Stimulated activated CD8-positive, alpha-beta memory T cell treated with anti-CD3 and anti-CD28 coated beads, Interleukin-15, amount 100 ng/mL, for 1 hour (primary cell): ENCODE measurements at places on chromosomes 12 and 14.
A peak's percentile ranks its signal among the peaks of the same experiment; 100 is the strongest.

GRCh38 chr14:64516969-64517368, 12.4 kb downstream of the ZBTB1 start:
- DNase-seq, result no peak

- no peak for DNase-seq
Measured at GRCh38 chr12:89789862-89790261, 81.2 kb upstream of the ATP2B1 start.

DNA sequence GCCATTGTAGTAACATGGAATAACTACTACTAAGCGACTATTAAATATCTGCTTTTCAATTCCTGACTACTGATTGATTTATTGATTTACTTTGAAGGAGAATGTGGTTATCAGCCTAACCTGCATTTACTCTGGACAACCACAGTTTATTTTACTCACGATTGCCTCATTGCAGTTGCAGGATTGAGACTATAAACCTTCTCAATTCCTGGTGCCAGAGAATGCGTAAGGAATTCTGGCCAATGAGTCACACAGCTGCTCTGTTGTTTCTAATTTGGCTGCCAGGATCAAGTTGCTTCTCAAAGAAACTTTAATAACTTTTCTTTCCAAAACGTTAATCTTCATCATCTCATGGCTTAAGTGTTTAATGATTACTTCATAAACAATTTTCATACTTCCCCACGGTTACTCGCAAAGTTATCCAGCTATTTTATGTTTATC, 13.1 kb upstream of the TMTC1 start:
- no peak for DNase-seq

GRCh38 chr12:31057671-31058070, 16.0 kb upstream of the DDX11 start:
- no peak for DNase-seq

DNA sequence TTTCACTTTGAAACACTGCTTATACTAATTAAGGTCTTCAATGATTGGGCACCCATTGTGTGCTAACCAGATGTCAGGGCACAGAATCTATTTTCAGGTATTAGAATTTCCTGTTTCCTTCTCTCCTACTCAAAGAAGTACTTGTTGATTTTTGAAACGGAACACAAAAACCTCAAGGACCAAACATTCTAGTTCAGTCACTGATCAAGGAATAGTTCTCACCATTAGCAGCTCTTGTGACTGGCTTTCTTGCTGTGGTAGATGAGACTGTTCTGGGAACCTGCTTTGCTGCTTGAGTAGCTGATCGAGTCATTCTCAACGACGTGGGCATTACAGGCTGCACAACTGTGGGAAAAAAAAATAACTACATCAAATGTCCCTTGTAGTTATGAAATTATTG, 11.0 kb downstream of the DLGAP5 start:
- no peak for DNase-seq

DNA sequence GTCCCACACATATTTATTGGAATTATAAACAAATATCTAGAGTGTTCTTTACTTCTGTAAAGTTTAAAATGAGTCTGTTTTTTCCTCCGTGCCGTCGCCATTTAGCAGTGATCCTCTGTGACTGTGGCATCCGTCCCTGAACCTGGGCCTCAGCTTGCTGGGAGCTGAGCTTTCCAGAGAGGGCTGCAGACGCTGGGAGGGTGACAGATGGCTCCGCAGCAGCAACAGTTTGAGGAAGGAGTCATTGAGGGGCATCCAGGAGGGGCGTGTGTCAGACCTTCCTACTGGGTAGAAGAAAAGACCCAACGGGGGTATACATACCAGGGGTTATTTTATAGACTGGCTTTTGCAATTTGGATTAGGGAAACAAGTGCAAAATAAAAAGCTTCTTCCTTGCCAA, 47.9 kb downstream of the NEUROD4 start:
- DNase-seq, result no peak

DNA sequence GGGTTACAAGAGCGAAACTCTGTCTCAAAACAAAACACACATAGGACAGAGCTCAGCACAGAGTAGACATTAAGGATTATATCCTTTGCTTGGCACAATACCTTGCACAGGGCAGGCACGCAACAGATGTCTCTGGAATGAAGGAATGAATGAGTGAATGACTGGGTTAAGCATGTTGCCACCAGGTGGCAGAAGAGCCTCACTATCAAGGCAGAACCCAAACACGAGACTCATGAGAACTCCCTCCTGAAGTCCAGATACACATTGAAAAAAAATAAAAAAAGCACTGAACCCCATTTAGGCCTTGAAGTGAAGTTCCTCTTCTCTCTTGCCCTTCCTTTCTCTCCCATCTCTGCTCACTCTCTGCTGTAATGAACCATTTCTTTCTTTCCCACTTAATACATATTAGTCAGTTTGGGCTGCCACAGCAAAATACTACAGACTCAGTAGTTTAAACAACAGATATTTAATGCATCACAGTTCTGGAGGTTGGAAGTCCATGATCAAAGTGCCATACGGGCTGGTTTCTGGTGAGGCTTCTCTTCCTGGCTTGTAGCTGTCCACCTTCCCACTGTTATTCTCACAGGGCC, 26.6 kb upstream of the LTA4H start:
- peak; percentile 51 for DNase-seq

DNA sequence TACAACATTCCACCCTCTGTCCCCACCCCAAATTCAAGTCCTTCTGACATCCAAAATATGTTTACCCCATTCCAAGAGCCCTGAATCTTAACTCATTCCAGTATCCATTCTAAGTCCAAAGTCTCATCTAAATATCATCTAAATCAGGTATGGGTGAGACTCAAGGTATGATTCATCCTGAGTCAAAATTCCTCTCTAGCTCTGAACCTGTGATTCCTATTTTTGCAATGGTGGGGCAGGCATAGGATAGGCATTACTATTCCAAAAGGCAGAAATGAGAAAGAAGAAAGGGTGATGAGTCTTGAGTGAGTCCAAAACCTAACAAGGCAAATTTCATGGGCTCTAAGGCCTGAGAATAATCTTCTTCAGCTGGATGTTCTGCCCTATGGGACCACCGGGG, 140.3 kb upstream of the FAR2 start:
- no peak for DNase-seq

DNA sequence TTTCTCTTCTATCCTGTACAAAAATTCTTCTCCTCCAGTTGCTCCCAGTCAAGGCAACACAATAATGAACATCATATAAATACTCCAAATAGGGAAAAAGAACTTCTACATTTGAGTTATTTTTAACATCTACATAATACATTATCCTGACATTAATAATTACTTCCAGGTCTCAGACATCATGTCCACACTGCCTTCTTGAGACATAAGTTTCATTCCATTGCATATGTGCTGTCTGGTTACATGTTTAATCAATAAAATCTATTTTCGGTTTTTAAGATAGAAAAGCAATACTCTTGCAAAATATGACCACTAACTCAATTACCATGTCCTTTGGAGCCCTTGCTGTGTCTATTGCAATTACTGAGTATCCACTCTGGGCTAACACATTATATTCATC, 881.9 kb downstream of the GALC start:
- DNase-seq, result no peak

DNA sequence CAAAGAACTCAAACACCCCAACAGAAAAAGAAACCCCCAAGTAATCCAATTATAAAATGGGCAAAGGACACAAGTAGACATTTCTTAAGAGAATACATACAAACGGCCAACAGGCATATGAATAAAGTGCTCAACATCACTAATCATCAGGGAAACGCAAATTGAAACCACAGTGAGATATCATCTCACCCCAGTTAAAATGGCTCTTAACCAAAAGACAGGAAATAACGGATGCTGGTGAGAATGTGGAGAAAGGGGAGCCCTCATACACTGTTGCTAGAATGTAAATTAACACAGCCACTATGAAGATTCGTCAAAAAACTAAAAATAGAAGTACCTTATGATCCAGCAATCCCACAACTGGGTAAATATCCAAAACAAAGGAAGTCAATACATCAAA, 52.4 kb downstream of the CLMN start:
- no peak for DNase-seq

GRCh38 chr12:112851024-112851777, 55.6 kb upstream of the OAS1 start:
- DNase-seq, result no peak

GRCh38 chr12:96811083-96811482, 96.0 kb upstream of the NEDD1 start:
- DNase-seq, result no peak

DNA sequence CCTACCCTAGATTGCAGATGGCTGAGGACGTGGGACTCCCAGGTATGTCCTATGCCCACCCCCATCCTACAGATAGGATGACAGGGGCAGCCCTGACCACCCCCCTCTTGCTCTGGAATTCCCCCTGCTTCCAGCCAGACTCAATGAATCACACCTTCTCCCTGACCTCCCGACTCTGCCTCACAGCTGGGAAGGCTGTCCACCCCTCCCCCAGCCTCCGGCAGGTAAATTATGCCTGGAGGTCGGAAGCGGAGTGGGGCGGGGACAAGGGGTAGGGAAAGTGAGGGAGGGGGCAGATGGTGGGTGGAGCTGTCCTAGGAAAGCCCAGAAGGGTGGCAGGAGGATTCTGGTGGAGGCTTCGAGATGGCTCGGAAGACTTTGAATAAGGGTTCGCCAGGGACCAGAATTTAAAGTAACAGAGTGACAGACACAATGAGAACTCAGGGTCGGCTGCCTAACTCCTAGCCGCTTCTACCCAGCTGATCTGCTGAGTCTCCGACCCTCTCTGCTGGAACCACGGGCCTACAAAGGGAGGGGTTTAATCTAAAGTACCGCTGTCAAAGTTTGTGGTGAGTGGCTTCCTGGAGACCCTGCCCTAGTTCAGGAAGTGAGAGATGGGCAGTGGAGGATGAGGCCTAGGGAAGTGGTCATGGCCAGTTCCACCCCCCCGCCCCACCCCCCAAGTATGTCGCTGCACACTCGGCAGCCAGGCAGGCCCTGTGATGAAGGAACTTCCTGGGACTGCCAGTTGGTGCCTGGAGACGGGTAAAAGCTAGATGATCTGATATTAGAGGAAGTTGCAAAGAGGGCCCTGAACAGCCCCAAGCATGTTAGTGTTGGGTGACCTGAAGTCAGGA, 4.2 kb downstream of the PLEKHG3 start:
- DNase-seq, result no peak
